LoVo (cell line): ENCODE measurements at places on chromosomes 3 and 15.

DNA sequence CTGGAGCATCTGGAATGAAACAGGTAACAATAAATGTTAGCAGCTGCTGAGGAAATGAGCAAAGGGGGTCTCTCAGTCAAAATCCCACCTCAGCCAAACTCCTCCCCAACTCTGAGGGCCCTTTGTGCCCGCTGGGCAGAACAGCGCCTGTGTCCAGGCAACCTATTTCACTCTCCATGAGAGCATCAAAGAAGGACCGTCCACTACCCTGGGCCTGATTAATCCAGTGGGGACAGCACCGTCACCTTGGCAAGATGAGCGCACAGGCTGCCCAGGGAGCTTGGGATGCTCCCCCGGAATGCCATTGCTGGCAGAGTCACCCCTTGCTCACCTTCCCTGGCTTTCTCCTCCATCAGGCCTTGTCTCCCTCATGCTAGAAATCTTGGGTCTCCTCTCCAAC is 97.4 kb upstream of the HACD2 start:
- DNase-seq, result no peak

DNA sequence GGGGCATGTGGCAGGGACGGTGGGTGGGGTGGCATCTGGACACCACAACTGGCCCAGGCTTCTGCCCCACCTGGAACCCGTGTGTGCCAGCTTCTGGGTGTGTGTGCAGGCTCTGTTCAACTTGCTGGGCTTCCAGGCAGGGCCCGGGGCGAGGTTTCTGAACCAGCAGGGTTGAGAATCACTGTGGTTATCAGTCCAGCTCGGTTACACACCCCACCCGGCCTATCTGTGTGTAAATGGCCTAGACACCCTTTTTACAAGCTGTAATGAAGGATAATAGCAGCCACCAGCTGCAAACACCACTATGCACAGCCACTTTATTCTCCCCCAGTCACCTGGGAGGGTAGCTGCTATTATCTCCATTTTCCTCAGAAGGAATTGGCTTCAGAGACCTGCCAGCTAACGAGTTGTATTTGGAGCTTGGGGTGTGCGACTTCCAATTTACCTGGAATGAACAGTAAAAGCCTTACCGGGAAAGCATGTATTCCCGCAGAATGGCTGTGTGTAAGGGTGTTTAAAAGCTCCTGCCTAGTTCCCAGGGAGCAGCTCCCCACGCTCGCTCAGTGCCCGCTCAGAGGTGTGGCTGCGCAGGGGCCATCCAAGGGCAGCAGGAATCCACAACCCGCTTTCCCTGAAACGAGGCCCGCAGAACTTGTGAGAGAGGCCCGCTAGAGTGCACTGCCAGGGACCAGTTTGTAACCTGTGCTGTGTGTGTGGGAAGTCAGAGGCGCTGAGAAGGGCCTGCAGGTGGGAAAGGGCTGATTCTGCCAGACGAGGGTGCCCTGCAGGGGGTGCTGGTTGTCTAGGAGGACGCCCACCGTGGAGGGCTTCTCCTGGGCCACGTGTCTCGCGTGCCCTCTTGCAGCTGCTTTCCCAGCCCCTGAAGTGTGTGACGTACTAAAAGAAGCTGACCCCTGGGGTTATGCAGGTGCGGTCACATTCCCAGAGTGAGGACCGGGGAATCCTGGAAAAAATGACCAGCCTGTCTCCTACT is 83.5 kb downstream of the C3orf70 start:
- DNase-seq, result no peak

DNA sequence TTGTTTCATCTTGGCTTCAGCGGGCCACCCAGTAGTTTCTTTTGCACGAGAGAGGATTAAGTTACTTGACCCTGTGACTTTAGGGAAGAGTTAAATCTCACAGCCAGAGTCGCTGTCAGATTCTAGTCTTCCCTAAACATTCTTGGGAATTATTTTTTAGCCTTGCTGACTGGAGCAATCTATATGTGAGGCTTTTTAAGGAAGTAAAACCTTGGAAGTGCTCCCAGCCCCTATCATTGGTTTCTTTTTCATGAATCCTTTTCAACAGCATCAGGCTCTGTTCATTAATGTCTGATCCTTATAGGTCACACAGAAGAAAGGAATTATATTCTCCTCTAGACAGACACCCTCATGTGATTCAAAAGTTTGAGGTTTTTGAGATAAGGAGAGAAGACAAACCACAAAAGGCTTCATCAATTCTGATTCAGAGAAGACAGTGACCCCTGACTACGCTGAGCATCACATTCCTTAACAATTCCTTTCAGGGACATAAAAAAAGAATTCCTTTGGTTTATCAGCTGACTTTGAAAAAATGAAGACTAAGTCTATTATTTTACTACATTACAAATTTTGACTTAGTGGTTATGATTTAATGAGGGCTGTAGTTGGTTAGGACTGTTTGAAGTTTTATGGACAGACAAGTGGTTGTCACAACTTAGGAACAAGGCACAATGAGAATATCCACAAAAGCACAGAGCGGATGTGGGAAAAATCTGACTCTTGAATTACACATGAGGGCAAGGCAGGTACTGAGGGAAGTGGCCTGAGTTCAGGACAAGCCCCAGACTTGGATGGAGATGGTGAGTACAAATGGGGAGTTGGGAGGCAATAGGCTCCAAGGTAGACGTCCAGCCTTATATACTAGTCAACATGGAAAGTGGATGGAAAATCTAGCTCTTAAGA is 171.1 kb upstream of the STT3B start:
- peak; percentile 51 for DNase-seq

DNA sequence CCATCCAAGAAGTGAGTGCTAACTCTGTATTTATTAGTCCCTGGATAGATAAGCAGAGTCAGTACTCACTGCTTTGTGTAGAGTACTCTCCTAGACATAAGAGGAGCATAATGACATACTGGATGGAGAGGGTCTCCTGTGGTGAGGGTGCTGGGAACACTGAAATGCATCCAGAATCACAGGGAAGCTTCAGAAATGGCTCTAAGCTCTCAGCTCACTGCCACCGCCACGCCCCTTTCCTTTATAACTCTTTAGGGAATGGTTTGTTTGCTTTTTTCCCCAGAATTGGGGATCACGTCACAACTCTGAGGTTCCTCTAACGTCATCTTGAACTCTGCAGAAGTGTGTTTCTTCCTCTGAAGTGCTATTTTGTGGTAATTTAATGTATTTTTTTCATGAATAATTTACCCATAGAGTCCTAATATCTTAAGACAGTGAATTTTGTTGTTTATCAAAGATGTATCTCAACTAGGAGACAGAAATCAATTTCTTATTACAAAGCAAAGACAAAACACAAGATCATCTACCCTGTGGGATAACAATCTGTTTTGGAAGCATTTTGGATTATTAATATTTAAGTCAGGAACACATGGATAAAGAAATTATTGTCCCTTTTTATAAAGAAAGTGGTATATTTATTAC is 154.6 kb downstream of the PTPRG start:
- DNase-seq, result no peak

DNA sequence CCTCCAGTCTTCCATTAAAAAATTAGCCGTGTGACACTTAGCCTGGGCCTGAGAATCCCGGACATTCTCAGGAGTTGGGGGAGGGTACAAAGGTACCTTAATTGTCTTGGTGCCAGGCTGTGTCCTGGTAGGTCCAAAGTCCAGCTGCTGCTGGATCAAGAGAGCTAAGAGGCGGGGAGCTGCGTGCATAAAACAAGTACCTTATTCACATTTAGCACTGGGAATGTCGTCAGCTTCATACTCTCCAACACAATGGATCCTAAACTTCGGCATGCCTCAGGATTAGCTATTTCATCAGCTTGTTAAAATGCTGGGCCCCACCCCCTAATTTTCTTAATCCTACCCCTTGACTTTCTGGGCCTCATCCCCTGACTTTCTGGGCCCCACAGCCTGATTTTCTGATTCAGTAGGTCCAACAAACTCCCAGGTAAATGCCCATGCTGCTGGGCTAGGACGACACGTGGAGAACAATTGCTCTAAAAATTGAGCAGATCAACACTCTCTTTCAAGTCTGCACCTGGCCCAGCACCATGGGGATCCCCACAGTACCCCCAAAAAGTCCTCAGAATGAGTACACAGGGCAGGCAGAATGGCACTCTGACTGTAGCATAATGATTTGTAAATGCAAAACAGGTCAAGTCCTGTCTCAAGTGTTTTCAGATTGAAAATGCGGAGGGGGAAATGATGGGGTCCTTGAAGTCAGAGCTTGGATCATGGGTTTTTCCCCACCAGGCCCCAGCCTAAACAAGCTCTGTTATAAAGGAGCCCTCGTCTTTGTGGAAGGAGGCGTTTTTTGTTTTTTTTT is 5.6 kb upstream of the AEN start:
- peak; percentile 84 for DNase-seq

DNA sequence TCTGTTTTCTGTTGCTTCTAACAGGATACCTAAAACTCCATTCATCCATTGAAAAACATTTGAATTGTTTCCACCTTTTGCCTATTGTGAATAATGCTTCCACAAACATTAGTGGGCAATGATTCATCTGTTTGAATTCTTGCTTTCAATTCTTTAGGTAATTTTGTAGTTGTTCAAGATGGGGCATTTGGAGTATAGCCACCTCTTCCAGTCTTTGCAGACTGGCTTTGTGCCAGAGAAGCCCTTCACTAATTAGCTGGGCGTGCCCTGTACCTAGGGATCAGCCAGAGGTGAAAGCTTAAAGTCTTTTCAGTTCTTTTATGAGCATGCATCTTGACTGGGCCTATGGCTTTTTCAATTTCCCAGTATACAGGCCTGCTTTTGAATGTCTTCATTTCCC is 10.9 kb downstream of the RTP1 start:
- DNase-seq, result peak; percentile 82

DNA sequence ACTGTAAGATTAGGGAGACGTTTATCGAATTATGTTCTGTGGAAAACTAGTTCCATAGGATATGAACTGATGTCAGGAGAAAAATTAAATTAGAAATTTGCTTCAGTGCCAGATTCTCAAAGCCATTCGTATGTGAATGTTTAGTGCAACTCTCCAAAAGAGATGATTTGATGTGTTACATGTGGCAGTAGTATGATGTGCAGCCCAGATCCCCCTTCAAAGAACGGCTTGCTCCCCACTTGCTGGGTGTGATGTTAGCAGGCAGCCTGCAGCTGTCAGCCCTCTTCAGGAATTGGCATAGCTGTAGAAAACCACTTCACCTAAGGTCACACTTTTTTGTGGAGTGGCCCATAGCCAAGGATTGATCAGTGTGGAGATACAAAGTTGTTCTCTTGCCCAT is 127.0 kb upstream of the CCDC54 start:
- DNase-seq, result no peak

GRCh38 chr15:26662283-26662682 is 110.6 kb downstream of the GABRB3 start:
- no peak for DNase-seq

- DNase-seq, result peak; percentile 49
Observed at GRCh38 chr3:169748670-169749069, 16.2 kb downstream of the TERC start.

DNA sequence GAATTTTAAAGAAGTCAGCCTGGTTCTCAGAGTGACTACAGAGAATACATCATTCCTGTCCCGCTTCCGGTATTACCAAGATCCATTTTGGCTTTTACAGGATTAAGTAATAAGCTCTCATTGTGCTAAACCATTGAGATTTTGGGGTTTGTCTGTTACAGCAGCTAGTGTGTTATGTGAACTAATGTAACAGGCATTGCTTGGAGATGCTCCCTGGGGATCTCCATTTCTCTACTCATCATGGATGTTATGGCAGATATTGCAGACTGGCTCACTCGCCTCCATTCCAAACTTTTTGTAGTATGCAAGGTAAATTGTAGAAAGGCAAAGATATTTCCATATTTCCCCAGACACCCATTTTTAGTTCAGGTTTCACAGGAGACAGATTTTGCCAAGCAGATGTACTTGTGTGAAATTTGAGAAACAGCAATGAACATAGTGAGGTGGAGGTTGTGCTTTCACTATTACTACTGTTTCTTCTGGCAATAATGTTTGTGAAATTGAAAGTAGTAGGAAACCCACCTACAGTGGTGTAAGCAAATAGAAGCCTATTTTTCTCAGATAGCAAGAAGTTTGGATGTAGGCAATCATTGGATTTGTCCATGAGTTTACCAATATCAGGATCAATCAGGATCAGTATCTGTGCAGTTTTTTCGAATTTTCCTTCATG is 177.1 kb upstream of the GALNT15 start:
- DNase-seq, result no peak

- no peak for DNase-seq
Observed at GRCh38 chr3:72224804-72225509, 440.0 kb upstream of the PROK2 start.

DNA sequence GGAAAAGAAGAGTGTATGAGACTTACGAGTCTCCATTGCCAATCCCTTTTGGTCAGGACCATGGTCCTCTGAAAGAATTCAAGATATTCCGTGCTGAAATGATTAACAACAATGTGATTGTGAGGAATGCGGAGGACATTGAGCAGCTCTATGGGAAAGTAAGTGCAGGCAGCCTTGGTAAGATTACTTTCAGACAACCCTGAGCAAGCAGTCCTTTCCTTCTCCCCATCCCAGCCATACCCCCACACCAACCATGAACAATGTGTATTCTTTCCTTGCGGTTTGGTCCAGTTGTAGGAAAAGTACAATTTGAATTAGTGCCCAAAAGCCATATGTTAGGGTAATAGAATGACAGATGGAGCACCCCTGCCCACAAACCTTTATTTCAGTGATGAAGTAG is 5.6 kb downstream of the TSEN2 start:
- DNase-seq, result no peak

GRCh38 chr3:45180051-45180450 is 33.9 kb upstream of the CDCP1 start:
- no peak for DNase-seq

GRCh38 chr3:187848401-187848800 is 103.1 kb upstream of the BCL6 start:
- no peak for DNase-seq

DNA sequence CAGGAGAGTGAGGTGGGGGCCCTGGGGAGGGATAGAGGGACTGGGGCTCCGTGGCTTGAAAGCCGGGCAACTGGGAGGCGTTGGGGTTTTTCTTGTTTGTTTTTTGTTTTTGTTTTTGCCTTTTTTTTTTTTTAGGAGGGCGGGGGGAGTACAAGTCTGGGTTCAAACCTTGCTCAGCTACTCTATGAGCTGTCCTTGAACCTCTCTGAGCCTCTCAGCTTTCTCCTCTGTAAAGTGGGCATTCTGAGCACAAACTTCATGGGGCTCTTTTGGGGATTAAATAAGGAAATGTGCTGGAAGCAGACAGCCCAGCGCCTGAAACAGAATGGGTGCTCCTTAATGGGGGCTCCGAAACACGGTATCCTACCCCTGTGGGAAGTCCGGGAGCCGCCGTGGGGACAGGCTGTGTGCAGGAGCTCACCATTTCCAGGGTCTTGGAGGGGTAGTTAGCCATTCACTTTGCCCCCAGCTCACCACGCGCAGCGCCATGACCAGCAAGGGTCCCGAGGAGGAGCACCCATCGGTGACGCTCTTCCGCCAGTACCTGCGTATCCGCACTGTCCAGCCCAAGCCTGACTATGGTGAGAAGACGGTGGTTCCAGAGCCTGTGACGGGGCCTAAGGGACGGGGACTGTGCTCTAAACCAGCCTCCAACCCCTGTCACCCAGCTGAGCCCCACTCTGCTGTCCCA is 388 bp downstream of the ACY1 start:
- DNase-seq, result no peak

DNA sequence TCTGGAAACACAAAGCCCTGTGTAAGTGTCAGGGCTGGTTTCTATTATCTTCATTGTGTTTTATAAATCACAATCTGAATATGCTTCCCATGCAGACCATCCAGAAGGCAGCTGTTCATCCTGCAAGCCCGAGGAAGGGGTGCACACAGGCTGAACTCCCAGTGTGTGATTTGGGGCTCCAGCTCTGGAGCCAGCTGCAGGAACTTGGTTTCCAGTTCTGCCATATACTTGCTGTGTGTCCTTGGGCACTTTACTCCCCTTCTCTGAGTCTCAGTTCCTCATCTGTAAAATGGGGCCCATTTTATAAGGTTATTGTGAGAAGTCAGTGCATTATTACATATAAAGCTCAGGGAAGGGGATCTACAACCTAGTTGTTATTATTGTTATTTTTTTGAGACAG is 22.6 kb downstream of the CYP8B1 start:
- DNase-seq, result no peak
